Amniotic epithelial cell (primary cell): ENCODE measurements at places on chromosomes 1 and 21.

- DNase-seq: no peak
Observed at GRCh38 chr1:181936269-181936668, 125.2 kb downstream of the ZNF648 start.

DNA sequence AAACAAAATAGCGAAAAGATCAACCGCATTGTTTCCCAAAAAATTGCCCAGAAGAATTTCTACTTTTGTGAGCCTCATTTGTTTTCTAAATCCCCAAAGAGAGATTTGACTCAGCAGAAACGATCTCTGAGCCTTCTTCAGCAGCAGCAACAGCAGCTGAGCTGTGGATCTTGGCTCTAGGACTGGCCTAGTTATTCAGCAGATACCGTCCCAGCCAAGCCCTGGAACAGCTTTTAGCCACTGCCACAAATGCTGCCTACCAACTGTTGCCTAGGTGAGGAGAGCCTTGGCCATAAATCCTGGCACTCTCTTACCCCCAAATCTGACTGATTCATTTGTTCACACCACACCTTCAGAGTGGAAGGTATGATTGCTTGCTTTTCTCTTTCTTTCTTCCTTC is 320.1 kb downstream of the TGFB2 start:
- peak; percentile 60 for DNase-seq

DNA sequence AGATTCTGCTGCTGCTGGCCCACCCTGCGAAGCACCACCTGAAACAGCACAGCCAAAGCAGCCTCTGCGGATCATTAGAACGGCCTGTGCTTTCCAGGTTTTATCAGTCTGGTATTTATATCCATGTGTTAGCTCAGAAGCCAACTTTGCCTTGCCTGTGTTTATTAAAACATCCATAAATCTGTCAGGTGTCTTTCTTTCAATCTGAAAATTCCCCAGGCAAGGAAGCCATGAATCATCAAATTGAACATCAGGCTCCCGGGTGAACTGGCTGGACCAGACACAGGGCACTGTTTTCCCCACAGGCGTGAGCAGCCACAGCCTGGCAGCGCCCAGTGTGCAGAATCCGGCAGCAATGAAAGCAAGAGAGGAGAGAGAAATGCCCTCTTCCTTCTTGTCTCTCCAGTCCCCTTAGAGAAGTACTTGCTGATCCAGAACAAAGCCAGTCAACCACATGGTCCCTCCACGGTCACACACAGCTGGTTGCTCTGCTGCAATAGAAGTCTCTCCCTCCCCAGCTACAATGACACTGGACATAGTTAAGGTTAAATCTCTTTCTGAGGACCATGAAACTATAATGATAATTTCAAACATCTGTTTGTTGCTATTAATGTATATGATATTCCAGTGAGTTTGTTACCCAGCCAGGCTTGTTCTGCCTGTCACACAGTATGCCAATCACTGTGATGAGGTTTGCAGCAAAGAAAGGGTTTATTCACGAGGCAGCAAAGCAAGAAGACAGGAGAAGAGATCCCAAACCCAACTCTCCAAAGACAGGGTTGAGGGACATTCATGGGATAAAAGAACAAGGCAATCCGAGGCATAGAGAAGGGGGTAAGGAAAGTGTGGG is 212.1 kb upstream of the FMN2 start:
- DNase-seq: no peak

- peak; percentile 79 for DNase-seq
Observed at GRCh38 chr1:158146165-158146564, 34.5 kb upstream of the CD1D start.

DNA sequence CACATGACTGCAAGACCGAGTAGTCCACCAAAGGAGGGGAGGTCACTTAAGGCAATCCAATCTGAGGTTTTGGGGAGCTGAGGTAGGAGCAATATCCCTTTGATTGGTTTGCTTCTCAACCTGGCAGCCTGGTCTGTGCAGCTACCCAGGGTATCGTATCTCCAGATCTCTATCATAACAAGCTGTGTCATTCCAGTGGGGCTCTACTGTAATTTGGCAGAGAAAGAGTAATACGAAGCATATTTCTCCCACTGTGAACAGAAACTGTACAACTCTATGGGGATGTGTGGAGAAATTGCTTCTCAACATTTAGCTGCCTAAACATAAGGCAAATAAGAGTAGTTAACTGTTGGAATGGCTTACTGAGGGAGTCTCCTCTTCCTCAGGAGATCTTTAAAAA is 20.6 kb downstream of the CD101 start:
- no peak for DNase-seq

GRCh38 chr1:71377886-71378285 is 297.1 kb upstream of the ZRANB2 start:
- DNase-seq: no peak

DNA sequence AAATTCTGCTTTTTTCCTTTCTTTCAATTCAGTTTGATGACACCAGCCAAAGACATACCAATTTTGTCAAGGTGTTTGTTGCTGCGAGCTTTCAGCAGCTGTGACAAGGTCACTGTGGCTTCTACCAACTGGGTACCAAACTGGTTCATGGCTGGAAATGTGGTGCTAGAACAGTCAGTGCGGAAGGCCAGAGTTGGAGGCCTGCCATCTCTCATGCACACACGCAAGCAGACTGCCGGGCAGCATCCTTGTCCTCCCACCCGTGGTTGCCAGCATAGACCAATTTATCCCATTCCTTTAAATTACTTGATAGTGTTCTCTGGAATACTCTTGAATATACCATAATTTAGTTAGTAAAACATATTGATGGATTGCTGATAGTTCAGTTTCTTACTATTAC is 79.9 kb upstream of the GPR52 start:
- no peak for DNase-seq

- no peak for DNase-seq
Observed at GRCh38 chr1:239792157-239792556, 299.5 kb upstream of the FMN2 start.

- DNase-seq: peak; percentile 15
Observed at GRCh38 chr1:201348211-201348566, 29.3 kb downstream of the TNNT2 start.

GRCh38 chr1:202228484-202229122 is 35.0 kb downstream of the LGR6 start:
- no peak for DNase-seq

DNA sequence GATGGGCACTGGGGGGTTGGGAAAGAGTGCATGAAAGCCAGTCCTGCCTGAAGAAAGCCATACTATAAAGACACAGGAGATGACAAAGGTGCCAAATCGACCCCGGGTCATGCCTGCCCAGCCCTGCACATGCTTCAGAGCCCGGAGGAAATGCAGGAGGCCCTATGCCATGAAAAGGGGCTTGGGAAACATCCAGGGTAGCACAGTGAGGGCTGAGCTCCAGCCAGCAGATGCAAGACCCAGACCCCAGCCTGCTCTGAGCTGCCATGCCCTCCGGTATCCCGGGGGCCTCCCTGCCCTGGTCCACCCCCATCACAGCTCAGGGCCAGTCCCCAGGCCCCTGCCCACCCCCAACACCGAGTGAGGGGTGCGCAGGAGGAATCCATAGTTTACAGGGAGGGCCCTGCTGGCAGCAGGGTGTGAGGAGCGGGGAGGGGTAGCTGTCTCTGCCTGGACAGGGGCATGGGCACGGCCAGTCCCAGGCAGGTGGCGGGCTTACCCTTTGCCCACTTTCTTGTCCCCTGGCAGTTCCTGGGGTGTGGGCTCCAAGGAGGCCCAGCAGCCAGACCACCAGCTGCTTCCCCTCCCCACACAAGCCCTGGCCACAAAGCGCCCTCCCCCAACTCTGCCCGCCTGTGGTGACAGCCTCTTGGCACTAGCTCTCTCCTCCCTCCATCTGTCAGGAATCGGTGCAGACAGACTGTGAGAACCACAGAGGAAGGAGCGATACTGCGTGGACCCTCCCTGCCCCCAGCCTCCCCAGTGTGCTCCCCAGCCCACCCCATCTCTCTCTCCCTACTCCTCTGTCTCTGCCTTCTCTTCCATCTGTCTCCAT is 16.8 kb downstream of the LRP8 start:
- no peak for DNase-seq

GRCh38 chr21:32757804-32758203 is 13.8 kb downstream of the PAXBP1 start:
- DNase-seq: no peak

DNA sequence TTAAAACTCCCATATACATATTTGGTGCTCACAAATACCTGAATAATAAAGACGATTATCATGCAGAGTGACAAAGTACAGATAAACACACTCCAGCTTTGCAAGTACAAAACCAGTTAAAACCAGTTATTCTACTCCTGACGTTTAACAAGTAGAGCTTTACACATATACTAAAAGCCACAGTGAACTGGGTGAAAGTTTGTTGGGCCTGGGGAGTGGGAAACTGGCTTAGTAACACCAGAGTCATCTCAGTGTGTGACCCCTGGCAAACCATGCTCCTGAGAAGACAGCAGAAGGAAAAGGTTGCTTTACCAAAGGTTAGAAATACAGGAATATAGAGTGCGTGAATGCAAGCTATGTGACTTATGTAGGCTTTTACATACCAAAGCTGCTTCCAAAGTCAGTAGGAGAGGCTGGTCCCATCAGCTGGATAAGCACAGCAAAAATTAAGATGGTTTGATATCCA is 148.1 kb downstream of the NRIP1 start:
- DNase-seq: peak; percentile 61

GRCh38 chr1:207935166-207935583 is 24.2 kb upstream of the CD34 start:
- DNase-seq: no peak

DNA sequence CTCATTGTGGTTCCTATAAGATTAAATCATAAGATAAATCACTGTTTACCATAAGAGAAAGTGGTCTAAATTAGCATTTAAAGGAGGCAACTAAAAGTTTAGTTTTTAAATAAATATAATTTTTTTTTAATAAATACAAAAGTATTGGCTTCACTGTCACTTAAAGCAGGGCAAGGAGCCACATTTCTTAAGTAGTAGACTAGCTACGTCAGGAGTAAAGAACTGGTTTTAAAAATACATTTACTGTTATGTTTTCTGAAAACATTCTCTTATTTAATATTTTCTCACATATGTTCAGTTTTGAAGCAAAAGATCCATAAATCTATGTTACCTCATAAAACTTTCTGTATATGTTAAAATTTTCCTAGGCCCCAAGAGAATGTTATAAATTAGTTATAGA is 2.2 kb downstream of the ANGPTL1 start:
- DNase-seq: no peak

DNA sequence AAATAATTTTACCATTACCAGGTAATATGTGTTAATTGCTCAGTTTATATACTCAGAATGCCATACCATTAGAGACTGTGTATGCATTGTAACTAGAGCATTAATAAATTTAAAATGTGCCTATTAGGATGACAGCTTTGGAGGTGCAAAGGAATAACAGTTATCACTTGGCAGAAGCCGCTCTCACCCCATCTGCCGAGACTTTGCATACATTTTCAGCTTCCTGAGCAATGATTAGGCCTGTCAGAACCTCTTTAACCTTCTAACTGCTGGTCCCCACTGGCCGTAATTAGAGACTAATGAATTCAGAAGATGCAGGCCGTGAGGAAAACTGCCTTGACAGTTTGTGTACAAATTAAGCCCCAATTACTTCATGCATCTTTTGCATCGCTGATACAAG is 158.0 kb upstream of the PROX1 start:
- no peak for DNase-seq

DNA sequence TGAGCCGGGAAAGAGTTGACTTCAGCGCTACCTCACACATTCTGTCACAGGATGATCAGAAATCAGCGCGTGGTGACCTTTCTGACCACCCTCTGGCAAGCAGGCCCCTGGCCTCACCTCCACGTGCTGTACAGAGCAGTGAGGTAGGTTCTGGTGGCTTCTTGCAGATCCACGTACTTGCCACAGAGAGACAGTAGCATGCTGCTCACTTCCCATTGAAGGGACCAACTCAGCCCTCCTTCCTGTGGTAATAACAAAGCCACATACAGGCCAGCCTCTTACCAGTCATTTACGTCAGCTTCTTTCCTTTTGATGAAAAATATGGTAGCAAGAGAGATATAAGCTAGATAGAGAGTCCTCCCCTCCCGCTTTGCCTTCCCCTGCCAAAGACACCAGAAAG is 200.7 kb downstream of the CHRM3 start:
- no peak for DNase-seq

- peak; percentile 24 for DNase-seq
Observed at GRCh38 chr1:237799762-237800474, 90.8 kb downstream of the ZP4 start.

GRCh38 chr1:195462646-195463045 is 1145.6 kb downstream of the KCNT2 start:
- DNase-seq: peak; percentile 0

DNA sequence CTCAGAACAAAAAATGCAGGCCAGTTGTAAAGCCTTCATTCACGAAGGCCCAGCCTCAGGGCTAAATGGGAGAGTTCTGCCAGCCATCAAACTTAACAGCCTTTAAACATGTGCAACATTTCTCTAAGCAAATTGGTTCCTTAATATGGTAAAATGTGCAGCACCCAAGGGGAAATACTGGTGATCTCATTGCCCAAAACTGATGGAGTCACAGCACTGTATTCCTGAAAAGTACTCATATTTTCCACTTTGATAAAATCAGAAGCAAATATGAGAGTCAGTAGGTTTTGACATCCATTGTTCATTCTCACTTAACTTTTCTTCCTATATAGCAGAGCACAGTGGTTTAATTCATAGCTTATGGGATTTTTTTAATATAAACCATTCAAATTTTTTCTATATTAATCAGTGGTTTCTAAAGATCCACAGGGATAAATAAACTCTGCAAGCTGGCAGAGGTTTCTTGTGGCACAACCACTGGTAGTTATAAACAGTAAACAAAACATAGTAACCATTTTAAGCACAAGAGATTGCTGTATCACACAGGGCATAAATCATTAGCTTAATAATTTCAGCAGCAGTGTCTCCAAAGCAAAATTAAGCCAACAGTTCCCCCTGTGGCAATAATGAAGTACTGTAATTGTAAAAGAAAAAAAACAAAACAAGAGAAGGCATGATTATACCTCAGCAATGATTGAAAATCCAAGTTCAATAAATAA is 106.9 kb upstream of the LYPLAL1 start:
- DNase-seq: peak; percentile 83

DNA sequence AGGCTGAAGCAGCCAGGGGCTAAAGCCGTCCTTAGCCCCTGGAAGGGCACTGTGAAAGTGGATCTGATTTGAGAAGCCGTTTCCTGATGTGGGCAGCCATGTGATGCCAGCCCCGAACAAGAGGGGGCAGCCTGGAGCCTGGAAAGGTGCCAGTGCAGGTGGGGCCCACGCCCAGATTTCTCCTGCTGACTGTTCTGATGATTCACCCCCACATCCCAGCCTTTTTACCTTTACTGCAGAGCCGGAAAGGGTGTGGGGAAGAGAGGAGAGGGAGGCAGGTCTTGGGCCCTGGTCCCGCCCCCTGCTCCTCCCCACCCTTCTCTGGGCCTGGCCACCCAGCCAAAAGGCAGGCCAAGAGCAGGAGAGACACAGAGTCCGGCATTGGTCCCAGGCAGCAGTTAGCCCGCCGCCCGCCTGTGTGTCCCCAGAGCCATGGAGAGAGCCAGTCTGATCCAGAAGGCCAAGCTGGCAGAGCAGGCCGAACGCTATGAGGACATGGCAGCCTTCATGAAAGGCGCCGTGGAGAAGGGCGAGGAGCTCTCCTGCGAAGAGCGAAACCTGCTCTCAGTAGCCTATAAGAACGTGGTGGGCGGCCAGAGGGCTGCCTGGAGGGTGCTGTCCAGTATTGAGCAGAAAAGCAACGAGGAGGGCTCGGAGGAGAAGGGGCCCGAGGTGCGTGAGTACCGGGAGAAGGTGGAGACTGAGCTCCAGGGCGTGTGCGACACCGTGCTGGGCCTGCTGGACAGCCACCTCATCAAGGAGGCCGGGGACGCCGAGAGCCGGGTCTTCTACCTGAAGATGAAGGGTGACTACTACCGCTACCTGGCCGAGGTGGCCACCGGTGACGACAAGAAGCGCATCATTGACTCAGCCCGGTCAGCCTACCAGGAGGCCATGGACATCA is at the start of gene SFN:
SFN (plus strand) TSS at position 369 of the 904 bp plus-strand sequence; CDS start at position 433, 64 bp downstream.
- DNase-seq: no peak

- no peak for DNase-seq
Observed at GRCh38 chr1:10765304-10765703, 31.1 kb downstream of the CASZ1 start.
